ENCODE measurements at places on chromosomes 4 and X.

DNA sequence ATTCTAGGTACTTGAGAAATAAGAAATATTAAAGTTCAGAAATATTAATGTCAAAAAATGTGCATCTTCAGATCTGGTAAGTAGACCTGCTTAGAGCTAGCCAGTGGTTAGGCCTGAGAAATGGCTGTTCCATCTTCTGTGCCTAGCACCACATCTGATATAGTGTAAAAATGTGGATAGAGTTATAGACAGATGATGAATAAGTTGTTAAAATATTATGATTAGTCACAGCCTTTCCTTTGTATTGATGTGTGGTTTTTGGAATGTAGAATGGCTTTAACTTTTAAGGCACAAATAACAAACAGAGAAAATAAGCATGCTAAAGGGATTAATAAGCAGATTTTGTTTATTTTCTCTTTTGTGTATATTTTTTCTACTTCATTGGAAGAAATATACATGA lies 133.5 kb upstream of the NUDT6 start:
- DNase-seq, result no peak

DNA sequence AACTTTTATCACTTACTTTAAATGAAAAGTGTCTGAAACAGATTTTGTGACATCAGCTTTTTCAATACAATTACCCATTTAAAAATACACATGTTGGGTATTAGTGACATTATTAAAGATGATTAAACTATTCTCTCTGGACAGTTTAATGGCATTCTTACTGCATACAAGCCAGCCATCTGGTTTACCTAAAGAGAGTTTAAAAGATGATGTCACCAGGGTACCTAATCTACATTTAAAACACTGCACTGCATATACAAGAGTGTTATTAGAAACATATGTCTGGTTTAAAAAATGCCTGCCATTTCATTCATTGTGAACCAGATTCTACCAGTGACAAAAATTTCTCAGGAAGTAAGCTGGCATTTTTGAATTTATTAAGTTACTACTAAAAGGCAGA lies 919.1 kb downstream of the ADGRL3 start:
- DNase-seq, result no peak

DNA sequence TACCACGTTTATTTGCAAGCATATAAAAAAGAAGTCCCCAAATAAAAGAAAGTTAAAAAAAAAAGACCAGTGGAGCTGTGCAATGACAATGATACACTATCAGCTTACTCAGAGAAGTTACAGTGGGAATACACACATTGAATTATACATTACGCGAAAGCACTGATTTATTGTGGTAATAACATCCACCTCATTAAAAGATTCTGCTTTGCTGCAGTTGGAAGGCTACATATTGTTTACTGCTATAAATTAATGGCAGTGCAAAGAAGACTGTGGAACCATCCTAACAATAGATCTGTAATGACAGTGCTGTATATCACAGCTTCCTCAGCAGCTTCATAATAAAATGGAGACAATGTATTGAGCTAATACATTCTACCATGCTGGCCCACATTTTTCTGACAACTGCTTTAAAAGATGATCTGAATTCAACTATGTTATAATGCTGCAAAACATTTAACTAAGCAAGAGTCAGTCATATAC lies 142.5 kb upstream of the MAB21L2 start:
- DNase-seq, result no peak

DNA sequence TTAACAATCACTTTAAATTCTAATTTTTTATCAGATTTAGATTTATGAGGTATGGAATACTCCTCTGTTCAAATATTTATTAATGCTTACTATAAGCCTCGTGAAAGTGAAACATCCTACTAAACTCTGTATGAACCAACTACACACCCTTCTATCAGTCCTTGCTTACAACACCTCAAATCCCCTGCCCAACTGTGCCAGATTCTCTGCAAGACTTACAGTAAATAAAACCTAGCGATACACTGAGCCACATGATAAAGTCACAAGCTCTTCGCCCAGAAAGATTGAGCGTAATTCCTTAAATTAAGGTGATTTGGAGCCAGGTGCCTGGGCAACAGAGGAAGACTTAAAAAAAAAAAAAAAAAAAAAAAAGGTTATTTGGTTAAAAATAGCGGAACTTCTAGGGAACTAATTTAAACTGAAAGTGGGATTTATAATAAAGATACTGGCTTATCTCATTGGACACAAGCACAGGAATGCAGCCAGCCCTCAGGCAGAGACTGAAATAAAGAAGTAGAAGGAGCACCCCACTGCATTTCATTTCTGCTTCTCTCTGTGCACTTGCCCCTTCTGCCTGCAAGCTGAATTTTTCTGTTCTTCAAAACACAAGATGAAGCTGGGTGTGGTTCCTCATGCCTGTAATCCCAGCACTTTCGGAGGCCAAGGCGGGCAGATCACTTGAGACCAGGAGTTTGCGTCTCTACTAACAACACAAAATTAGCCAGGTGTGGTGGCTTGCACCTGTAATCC lies 17.5 kb upstream of the C4orf36 start:
- no peak for DNase-seq

DNA sequence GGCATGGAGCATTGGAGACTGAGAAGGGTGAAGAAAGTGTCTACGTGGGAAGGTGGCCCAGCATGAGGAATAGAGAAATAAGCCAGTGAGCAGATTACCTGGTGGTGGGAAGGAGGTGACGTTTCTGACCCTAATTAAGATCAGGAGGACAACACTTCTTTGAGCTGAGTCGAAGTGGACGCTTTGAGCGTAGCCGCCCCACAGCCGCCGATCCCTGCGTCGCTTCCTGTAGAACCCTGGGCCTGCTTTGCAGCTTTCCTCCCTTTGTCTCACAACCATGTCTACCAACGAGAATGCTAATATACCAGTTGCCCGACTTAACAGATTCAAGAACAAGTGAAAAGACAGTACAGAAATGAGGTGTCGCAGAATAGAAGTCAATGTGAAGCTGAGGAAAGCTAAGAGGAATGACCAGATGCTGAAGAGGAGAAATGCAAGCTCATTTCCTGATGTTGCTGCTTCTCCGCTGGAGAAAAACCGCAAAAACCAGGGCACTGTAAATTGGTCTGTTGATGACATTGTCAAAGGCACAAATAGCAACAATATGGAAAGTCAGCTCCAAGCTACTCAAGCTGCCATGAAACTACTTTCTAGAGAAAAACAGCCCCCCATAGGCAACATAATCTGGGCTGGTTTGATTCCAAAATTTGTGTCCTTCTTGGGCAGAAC lies 6.4 kb upstream of the ANTXR2 start:
- DNase-seq, result no peak

GRCh38 chr4:70706044-70706461 lies 15.7 kb upstream of the RUFY3 start:
- no peak for DNase-seq

DNA sequence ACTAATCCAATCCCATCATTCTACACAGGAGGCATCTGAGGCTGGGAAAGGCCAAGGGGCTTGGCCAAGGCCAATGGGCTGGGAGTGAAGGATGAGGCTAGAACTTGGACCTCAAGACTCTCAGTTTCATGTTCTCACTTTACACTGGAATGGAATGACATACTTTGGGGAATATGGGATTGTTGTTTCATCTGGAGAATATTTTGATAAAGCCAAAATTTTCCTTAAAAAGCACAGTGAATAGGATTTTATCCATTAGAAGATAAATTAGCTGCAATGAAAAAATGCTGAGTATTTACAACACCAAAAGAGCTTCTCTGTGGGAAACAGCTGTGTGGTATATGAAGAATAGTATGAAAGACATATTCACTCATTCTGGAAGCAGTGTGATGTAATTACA lies 29.3 kb downstream of the SMIM20 start:
- no peak for DNase-seq

DNA sequence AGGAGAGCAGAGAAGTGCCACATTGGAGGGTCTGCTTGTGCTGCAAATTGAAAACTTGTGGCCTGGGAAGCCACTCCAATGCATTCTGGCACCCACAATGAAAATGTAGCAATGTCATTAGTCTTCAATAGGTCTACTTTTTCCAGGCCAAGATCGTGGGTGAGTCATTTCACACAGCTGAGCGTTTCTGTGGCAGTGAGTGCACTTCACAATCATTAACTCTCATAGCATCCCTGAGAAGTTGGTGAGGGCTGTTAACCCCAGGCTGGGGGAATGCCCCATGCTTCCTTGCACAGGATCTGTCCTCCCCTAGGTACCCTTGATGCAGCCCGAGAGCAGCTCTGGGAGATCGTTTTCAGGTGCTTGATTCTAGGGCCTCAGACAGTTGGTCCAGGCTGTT lies 196.8 kb upstream of the ATP6AP2 start:
- no peak for DNase-seq

- no peak for DNase-seq
Measured at GRCh38 chr4:185504098-185505047, 30.9 kb downstream of the PDLIM3 start.

DNA sequence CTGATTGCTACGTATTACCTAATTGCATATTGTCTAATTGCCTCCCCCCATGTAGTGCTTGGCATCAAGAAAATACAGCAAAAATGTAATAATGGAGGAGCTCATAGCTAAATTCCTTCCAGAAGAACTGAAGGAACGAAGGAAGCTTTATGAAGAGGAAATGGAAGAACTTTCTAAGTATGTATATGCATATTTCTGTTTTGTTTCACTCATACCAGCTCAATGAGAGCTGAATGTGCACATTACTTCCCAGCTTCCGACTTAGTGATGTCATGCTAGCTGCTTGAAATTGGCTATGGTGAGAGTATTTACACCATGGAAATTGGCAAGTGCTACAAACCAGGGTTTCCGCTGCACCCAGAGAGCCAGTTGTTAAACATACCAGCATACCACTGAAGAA lies 34.7 kb downstream of the LONRF3 start:
- DNase-seq, result no peak

GRCh38 chr4:140344101-140344500 lies 29.3 kb upstream of the SCOC start:
- no peak for DNase-seq

- peak; percentile 78 for DNase-seq
Measured at GRCh38 chrX:154918060-154918483, 31.9 kb downstream of the F8A1 start.

GRCh38 chr4:120088507-120088906 lies 21.9 kb upstream of the MAD2L1 start:
- no peak for DNase-seq

DNA sequence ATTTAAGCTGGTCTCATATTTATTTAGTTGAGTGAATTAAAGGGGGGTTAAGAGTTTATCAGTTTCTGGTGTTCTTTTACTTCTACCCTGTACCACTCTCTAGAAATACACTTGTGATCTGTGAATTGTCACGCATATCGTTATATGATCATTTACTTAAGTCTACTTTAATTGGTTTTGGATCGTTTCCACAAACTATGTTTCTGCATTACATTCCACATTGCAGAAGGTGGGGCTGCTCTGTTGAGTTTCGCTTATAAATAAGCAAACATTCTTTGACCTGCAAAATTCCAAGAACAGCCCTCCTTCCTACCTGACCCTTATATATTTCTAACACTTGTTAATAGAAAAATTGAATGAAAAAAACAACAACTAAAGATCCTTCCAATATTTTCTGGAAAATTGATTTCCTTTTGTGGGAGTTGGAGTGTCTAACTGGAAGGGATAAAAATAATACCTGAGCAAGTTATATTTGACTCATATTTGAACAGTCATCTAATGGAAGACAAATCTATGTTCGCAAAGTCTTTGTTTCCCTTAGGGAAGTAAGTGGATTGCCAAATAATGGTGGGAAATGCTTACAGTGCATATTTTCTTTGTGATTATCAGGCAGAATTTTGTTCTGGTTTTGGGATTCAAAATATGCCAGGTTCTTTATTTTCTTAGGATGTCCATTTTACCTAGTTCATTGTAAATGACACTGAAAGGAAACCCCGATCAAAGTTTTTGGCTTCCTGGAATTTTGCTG lies 152.7 kb downstream of the RELL1 start:
- peak; percentile 49 for DNase-seq

GRCh38 chr4:149347139-149347538 lies 468.5 kb downstream of the IQCM start:
- no peak for DNase-seq

DNA sequence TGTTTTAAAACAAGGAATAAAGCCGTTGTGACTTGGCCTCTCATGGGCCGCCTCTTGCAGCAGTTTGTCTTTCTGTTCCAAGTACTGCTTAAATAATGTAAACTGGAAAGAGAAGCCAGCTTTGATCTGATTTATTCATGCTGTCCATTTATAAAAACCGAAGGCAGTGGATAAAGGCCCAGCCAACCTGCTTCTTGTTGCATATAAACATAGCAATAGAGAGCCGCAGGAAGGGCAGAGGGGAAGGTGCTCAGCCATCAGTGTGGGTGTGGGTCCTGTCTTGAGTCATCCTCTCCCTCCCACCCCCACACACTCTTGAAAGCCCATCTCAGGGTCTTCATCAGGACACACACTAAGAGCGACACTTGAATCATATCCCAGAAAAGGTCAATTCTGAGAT lies 187.9 kb upstream of the FAM9B start:
- DNase-seq, result no peak
